ENCODE measurements at places on chromosomes 6 and 20.

- no peak for DNase-seq
Measured at GRCh38 chr6:128305228-128305627, 215.2 kb downstream of the PTPRK start.

DNA sequence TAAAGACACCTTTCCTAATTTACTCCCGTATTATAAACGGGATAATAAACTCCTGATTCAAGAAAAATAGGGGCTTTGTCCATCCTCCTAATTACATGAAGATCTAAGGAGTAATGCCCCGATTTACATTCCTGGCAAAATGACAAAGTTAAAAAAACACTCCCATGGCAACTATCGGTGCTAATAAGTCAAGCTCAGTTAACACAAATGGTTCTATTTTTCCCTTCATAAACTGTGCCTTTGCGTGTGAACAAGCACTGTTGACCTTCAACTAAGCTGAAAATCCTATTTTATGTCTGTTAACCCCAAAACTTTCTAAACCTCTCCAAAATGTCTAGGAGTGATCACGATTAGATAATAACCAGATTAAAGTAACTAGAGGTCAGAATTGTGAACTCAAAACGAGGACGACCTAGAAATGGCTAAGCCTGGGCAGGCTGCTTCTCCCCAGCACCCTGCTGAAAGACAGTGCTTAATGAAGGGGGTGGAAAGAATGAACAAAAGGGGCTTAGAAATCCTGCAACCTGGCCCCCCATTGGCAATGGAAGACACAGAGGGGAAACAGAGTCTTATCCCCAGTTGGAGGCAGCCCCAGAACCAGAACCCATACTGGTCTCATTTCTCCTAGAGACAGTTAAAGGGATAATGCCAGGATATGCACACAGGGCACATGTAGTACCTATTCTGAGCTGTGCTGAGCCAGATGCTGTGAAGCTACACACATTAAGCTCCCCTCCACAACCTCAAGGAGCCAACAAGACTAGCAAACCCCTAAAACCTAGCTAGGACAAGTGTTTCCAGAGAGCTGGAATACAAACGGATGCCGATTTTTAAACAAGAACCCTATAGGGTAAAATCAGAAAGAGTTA is 23.0 kb downstream of the SLC23A2 start:
- peak; percentile 64 for DNase-seq

GRCh38 chr20:43542161-43542560 is 16.7 kb upstream of the SGK2 start:
- DNase-seq, result no peak

GRCh38 chr20:46341074-46342009 is 33.0 kb upstream of the CDH22 start:
- DNase-seq, result no peak

DNA sequence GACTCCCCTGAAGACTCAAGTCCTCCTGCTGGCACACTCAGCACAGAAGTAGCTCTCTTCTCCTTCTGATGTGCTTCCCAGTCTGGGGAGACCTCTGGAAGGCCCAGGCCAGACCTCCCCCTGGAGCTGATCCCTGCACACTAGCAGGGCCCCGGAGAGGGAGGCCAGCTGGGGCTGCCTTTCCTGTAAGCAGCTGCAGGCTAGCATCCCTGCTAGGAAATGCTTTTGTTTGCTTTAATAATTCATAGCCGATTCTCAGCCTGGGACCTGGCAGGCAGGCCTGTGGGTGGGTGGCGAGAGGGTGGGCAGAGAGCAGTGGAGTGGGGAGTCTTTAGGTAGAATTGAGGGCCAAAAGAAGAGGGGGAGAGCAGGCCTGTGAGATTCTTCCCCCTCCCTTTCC is 5.2 kb downstream of the EBF4 start:
- DNase-seq, result no peak

DNA sequence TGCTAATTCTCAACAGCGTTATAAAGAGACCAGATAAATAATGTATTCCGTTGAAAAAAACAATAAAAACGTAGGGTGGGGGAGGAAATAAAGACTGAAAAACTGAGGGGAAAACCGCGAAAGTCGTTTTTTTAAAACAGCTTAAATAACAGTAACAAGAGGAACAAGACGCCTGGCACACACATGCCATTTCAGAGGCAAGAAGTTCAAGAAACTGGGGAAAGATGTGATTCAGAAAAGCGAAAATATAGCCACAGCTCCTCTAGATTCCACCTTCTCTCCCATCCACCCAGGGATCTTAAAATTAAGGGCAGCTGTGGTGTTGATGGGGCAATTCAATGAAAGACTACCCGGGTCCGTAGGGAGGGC is 1.3 kb downstream of the EPB41L2 start:
- no peak for DNase-seq

DNA sequence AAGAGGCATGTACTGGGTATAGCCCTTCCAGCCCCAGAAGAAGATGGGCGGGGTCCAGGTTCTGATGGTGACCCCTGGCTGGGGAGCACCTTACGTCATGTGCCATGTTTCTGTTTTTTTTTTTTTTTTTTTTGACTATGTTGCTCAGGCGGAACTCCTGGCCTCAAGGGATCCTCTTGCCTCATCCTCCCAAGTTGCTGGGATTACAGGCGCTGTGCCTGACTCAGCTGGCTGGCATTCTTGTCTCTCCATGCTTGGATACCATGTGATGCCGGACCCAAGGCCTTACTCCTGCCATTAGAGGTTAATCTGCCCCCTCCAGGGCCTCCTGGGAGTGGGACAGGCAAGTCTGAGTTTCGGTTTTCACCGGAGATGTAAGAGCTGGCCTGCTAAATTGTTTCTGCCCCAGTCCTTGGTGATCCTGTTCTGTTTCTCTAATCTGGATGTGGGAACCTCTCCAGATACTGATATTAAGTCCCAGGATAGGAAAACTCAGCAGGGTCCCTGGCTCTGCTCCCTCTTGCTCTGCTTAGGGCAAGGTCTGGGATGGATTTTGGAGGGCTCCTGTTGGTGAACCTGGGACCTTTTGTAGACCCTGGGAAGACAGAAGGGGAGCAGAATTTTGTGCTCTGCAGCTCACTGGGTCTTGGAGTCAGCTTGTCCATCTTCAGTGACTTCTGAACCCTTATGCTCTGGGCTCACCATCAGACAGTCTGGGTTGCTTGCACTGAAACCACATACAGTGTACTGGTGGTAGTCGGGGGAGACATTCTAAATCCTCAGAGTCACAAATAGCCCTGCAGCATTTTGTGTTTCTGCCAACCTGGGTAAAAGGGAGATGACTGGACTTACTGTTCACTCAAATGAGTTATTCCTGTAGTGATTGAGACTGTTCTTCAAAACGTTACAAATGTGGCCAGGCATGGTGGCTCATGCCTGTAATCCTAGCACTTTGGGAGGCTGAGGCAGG is 45.1 kb downstream of the PTK7 start:
- no peak for DNase-seq

DNA sequence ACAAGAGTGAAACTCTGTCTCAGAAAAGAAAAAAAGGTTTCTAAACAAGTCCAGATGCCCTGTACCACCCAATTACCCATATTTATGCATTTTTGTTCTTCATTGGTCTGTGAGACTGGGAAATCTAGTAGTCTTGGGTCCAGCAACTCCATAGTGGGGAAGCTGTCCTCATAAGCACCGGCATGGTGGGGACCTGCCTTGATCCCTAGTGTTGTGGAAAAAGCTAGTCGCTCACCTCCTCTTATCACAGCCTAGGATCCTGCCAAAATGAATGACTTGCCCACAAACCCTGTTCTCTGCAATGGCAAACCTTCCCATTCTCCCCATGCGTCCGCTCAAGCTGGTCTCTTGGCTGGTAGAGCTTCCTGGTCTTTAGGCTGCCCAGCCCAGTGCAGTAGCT is 38.3 kb upstream of the GABRR1 start:
- DNase-seq, result no peak

DNA sequence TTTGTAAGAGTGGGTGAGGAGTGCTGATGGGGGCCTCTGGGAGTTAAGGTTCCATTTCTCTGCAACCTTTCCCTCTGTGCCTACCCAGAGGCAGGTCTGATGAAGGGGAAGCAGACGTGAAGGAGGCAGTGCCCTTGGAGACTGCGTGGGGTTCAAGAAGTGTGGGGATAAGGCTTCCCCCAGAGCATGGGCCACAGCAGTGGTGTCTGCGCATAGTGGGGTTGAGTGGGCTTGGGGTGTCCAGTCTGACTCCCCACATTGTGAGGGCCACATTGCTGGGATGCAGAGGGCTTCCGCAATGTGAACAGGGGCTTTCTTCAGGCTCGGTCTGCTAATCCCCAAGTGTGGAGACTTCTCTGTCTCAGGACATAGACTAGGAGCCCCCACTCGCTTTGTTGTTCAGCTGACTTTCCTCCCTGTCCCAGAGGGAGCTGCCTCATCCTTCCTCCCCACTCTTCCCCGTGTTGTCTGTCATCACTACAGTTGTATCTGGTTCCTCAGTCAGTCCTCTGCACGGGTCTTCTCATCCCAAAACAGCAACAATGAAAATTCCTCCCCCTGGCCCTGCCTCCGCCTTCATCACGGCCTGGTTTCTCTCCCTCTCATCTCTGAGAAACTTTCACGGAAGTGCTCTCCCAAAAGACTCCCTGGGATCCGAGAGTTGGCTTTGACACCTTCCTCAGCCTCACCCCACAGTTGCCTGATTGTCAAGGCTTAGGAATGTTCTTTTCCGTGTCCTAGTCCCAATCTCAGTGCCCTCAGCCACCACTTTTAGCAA is 2.8 kb downstream of the EBF4 start:
- no peak for DNase-seq

- peak; percentile 42 for DNase-seq
Measured at GRCh38 chr6:24991810-24992467, 56.2 kb upstream of the RIPOR2 start.

- DNase-seq, result peak; percentile 20
Measured at GRCh38 chr6:139473231-139473701, 98.8 kb upstream of the CITED2 start.

- DNase-seq, result no peak
Measured at GRCh38 chr6:36699348-36699747, 1.7 kb downstream of the RAB44 start.

DNA sequence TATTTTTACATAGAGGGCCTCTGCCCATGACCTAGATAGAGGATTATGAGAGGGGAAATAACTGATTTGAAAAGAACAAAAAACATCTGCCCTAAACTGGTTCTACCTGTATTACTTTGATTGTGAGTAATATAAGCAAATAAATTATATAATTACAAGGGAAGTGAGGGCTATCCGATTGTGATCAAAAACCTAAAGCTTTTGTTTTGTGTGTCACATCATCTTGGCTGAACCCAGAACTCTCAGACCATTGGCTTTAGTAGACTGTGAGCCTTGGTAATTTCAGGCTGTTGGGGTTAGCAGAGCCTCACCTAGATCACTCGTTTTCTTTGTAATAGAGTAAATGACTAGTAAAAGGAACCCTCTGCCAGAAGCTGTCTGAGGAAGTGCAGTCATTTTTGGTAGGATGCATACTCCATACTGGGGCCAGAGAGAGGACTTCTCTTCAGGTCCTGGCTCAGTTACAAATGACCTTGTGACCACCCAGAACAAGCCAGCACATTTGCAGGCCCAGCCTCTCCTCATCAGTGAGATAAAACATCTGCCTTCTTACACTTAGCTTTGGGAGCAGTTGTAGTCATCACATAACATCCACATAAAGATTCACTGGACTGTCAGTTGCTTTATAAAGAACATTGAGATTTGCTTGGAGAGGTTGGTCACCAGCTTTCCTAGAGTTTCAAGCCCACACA is 13.5 kb downstream of the STK35 start:
- no peak for DNase-seq

DNA sequence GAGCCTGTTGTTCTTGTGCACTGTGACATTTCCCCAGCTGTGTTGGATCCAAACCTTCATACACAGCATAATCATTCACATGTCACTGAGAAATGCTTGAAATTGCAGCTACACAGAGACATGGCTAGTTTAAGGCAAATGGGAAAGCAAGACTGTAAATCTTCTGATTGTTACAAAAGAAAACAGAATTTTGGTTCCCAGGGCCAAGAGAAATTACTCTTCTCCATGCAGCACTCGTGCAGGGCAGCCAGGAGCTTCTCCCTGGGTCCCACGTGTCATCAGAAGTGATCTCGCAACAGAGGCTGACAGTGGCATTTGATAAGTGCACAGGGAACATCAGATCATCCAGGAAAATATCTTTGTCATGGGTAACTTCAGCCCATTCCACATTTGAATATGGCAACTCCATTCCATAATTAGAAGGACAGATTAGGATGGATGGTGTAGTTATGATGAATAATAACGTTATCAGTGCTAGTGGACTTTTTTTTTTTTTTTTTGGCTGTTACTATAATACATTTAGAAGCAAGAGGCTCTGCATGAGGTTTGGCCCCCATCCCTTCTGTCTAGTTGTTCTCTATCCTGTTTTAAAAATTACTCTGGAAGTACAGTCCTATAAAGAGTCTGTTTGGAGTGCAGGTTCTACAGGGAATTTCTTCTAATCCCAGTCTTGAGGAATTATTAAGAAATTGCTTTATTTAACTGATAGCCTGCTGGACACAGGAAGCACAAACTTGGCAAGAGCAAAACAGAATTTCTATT is 571.0 kb upstream of the NOX3 start:
- DNase-seq, result no peak

DNA sequence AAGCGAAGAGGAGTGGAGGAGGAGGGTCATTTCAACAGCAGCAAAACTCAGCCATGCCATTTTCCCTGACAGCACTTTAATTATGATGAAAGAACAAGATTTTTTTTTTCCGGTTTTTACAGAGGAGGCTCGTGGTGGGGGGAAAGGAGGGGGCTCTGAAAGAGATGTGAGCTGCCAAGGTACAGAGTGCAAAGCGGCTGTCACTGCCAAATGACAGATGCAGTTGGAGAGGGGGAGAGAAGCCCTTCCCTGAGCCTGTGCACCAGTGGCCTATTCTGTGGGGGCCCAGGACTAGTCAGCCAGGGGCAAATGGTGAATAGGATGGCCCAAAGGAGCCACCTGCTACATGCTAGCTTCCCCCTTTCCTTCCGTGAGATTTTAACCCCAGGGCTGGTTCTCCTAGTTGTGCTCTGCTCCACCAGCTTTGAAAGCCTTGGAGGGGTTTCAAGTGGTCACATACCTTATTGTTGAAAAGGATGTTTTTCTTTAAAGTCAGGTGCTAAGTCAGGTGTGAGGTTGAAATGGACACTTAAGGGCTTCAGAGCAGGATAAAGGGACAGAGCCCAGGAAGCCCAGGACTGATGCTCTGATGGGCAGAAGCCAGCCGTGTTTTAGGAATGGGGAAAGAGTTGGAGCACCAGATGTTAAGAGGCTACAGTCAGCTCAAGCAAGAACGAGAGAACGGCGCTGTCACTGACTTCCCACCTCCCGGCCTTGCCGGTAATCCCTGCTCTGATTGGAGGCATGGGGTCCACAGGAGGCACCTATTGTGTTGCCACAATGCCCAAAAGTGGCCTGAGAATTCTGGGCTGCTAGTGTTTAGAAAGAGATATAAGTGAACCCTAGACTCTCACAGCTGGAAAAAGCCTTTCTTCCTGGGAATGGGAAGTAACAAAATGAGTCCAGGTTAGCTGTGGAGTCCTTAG is 24.8 kb downstream of the GNAS start:
- no peak for DNase-seq

DNA sequence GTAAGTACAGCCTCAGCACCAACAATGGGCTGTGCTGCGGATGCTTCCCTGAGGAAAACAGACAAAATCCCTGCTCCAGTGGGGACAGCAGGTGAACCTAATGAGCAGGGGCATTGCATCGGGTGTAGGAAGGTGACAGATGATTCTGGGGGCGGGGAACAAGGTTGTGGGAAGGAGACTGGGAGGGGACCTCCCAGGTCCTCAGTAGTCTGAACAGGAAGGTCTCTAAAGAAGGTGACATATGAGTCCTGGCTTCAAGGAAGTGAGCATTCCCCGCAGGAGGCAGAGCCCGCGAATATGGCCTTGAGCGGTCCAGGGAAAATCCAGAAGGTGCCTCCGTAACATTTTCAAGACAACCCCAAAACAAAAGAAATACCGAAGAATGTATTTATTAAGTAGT is 19.4 kb downstream of the ULBP1 start:
- DNase-seq, result no peak

Measured in NCI-H524 (cell line).